ENCODE measurements at places on chromosomes 7 and 10.

DNA sequence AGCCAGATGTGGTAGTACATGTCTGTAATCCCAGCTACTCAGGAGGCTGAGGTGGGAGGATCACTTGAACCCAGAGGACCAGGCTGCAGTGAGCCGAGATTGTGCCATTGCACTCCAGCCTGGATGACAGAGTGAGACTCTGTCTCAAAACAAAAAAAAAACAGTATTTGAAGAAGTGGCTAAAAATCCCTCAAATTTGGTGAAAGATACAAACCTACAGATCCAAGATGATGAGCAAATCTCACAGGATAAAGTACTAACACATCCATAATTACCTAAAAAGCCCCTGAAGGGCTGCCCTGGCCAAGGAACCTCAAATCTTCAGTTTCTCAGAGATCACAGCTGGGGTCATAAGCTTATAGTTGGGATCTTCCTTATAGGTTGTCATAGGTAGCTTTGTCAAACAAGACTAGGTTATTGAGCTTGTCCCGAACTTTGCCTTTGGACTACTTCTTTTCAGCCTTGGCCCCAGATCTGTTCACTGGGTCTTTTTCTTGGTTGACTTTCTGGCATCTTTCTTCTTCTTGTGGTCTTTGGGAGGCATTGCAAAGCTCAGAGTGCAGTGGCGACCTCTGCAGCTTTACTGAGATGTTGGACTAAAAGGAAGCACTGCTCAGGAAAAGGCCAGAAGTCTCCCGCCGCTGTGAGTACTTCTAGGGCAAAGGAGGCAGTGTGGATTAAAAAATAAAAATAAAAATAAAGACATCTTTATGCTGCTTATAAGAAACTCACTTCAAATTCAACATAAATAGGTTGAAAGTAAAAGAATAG, 28.6 kb upstream of the SAR1A start:
- peak; percentile 17 for DNase-seq

GRCh38 chr7:33743594-33743993, 161.7 kb upstream of the BMPER start:
- peak; percentile 82 for DNase-seq

GRCh38 chr7:92682330-92682729, 92.1 kb upstream of the FAM133B start:
- no peak for DNase-seq

GRCh38 chr10:67783606-67784294, 54.2 kb downstream of the DNAJC12 start:
- DNase-seq, result no peak

- DNase-seq, result no peak
Observed at GRCh38 chr7:47188653-47189315, 393.1 kb downstream of the TNS3 start.

All from fibroblast of upper back skin (primary cell).